Testis (tissue), 5 donors: ENCODE measurements at places on chromosomes 3 and 15. TPM values are rescaled to one million over a fixed set of nuclear protein-coding genes. Genes with fewer than 3 reads are reported as not detected.

CCR9 gene
- polyA plus RNA-seq, result 0.25 TPM

SIDT1 gene
- polyA plus RNA-seq, result 5.0 TPM

HYPK gene
- polyA plus RNA-seq, result 9.6 TPM

THBS1 gene
- polyA plus RNA-seq, result 12.6 TPM

CFAP100 gene
- 74.2 TPM for polyA plus RNA-seq

- no peak for DNase-seq
These were observed 189.3 kb downstream of the NFKBIZ start for GRCh38 chr3:102038477-102039142.

DNA sequence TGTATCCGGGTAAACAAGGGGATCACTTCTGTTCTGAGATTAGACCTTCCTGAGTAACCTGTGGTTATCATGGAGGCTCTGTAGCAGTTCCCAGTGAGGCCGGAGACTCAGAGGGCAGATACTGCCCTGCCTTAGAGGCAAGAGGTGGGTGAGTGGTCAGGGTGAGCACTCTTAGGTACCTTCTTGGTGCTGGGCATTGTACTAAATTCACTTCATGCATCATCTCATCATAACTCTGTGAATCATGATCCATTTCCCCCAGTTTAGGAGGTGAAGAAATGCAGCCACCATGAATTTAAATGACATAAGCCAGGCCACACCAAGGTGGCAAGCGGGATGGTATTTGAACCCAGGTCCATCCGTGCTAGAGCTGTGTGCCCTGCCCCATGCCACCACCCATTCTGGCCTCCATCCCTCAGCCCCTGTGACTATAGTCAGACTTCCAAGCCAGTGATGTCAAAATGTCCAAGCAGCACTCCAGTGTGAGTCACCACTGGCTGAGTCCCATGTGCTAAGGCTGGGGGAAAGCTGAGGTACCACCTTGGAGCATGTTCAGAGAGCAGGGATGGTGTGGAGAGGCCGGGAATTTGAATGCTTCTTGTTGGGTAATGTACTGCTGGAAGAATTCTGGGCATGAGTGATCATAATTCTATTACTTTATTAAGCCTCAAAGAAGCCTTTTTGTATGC is 88.8 kb downstream of the EPHB1 start:
- DNase-seq, result no peak

DNA sequence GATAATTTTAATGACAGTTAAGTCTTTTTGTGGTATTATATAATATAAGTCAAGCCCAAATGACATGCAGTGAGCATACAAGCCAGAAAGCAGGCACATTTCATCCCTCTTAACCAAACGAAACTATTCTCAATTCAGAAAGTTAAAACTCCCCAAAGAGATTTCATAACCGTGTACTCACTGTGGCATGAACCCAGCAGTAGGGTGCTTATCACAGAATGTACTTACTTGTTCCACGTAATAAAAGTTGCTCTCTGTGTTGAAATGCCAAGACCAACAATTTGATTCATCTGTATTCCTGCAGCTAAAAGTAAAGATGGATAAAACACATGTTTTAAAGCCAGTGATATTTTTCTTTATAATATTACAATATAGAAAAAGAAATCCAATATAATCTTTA is 12.1 kb downstream of the GK5 start:
- DNase-seq, result peak; percentile 45

DNA sequence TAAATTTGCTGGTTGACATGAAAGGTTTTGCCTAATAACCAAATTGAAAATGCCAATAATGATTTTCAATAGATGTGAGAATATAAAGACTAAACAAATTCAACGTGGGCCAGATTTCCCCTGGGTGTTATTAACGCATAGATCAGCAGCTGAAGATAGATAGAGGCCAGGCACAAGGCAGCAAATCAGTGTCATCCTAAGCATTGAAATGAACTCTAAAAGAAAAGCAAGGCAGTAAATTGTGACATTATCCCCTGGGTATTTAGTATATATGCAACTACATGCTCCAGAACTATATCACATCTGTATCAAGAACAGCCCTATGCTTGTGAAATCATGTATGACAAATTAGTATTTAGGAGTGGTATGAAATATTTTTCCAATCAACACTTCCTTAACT is 167.1 kb upstream of the EPHA3 start:
- DNase-seq, result no peak

DNA sequence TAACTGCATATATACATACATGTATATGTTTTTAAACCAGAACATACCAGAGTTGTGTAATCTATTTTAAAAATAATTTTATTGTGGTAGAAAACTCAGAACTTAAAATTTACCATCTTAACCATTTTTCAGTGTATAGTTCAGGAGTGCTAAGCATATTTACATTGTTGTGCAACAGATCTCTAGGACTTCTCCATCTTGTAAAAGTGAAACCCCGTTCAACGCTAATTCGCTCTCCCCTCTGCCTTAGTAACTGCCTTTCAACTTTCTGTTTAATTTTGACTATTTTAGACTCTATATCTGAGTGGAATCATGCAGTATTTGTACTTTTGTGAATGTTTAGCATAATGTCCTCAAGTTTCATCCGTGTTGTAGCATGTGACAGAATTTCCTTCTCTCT is 51.8 kb upstream of the SSR3 start:
- DNase-seq, result no peak

- DNase-seq, result peak; percentile 84
These were observed 40.9 kb upstream of the RYK start for GRCh38 chr3:134291319-134292254.

DNA sequence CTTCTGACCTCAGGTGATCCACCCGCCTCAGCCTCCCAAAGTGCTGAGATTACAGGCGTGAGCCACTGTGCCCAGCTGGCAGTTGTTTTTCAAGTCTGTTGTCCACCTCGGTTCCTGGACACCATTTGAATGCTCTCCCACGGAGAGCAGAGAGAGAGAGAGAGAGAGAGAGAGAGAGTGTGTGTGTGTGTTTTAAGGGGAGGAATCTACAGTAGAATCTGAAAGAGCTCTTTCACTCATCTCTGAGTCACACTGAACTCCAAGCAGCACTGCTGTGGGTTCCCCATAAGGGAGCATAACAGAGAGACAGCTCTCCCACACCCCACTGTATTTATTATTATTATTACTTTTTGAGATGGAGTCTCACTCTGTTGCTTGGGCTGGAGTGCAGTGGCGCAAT is 156.6 kb downstream of the RPLP1 start:
- DNase-seq, result no peak

- DNase-seq, result no peak
These were observed 11.7 kb downstream of the RASGRF1 start for GRCh38 chr15:79078763-79079410.

DNA sequence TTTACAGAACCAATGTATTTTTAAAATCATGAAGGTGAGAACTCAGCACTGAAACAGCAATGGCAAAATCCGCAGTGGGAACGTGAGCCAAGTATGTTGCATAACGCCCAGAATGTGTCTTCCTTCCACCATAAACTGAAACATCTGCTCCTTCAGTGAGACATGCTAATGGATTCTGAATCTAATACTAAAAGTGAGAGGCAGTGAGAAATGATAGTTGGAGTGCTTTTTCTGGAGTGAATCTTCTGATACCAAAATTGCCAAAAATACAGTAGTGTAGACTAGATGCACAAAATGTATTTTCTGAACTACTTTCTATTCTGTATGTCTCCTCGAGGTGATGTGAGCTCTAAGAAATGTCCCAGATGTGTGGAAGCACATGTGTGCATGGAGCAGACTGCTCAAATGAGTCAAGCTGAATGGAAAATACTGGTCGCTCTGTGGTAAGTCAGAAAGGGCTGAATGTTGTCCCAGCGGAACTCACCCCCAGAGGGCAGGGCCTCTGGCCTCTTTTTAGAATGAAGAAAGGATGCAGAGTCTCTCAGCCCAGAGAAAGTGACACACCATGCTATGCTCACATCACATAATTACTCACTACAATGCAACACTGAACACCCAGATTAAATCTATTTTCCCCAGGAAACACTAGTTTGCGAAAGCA is 73.0 kb downstream of the ATP10A start:
- DNase-seq, result peak; percentile 74

DNA sequence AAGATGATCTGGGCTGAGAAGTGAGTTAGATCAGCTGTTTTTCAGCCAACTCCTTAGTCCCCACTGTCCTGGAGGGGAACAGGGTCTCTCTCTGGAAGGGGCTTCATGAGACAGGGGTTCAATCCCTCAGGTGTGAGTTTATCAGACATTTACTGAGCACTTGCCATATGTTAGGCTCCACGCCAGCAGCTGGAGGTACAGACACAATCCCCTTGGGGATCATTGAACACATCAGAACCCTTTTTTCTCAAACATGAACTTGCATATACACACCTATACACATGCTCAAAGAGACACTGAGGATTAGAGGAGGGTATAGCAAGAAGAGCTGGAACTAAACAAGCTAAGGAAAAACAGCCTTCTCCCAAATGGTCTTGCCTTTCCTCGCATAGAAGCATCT is 5.5 kb upstream of the BMF start:
- no peak for DNase-seq

DNA sequence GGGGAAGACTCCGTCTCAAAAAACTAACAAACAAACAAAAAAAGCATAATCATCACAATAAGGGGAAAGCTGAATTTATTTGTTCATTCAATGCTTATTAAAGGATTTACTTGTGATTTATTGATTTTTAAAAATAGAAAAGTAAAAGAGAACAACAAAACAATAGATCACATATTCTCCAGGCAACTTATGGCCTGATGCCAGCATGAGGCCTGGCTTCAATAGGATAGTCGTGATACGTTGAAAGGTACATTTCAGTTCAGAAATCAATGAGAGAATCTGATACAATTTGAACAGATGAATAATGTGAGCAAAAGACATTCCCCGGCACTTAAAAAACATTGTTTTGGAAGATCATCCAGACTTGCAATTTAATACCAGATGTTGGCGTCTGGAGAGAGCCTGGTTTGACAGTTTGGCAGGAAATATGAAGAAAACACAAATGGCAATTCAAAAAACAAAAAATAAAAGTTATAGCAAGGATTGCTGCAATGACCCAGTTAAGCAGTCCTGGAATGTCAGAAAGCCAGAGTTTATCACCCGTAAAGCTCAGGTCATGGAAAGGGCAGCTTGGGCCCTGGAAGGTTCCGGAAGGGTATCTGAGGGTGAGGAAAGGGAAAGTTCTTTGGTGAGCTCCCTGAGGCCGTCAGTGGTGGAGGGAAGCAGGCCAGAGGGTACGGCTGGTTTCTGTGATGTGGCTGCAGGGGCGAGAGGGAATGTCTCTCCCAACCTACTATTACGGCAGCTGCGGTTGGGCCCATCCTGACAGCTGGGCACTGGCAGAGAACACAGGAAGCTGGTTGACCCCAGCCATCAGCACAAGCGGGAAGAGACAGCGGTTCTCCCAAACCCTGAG is 230.2 kb upstream of the HES1 start:
- no peak for DNase-seq
